ENCODE measurements at places on chromosomes 5 and 9. TPM values are rescaled to one million over a fixed set of nuclear protein-coding genes. Genes with fewer than 3 reads are reported as not detected.
A peak's percentile ranks its signal among the peaks of the same experiment; 100 is the strongest.

- DNase-seq = no peak
Observed at GRCh38 chr9:75289332-75289731, 201.0 kb downstream of the OSTF1 start.

DNA sequence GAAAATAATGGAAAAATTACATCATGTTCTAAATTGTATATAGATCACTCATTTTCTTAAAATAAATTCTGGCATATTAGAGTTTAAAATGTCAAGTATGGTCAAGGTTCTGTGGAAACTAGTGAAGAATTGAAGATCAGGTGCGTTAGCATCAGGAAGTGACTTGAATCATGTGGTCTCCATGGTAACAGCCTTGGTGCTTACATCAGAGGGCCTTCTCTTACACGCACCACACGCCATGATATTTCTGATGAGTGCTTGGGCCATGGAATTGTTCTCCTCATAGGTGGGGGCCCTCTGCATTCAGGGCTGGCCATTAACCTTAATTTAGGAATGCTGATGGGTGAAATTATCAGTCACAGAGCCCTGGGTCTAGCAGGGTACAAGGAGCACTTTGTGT, 288.1 kb upstream of the EFNA5 start:
- DNase-seq = no peak

DNA sequence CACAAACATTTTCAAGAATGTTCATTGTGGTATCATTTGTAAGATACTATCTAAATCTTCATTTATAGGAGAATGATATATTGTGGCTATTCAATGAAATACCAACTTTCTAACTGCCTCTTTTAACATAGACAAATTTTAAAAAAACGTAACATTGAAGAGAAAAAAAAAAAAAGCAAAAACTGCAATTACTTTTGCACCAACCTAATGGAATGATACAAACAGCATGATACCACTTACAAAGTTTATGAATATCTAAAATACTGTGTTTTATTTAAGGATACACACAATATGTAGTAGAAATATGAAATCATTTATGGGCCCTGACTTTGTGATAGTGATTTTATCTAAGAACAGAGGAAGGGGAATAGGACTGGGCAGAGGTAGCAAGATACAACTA, 24.1 kb downstream of the PSMD5 start:
- no peak for DNase-seq

GRCh38 chr9:110258690-110259091, 2.4 kb upstream of the TXN start:
- no peak for DNase-seq

DNA sequence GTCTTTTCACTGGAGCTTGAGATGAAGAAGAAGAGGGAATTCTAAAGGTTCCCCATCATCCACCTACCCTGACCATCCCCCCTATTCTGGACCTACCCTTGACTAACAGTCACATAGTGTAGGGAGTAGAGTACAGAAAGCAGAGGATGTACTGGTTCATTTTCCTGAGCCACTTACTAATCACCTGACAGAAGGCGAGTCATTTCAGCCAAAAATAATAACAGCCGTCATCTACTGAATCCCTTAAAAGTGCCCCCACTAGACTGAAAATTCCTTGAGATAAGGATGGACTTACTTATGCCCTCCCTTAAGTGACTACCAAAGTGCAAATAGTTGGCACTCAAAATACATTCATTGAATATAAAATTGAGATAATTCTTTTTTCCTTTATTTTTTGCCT, 112.2 kb downstream of the FOXD1 start:
- no peak for DNase-seq

- DNase-seq = no peak
Observed at GRCh38 chr9:105233873-105234272, 10.6 kb upstream of the SLC44A1 start.

- no peak for DNase-seq
Observed at GRCh38 chr9:100413839-100414420, 13.0 kb upstream of the MSANTD3 start.

DNA sequence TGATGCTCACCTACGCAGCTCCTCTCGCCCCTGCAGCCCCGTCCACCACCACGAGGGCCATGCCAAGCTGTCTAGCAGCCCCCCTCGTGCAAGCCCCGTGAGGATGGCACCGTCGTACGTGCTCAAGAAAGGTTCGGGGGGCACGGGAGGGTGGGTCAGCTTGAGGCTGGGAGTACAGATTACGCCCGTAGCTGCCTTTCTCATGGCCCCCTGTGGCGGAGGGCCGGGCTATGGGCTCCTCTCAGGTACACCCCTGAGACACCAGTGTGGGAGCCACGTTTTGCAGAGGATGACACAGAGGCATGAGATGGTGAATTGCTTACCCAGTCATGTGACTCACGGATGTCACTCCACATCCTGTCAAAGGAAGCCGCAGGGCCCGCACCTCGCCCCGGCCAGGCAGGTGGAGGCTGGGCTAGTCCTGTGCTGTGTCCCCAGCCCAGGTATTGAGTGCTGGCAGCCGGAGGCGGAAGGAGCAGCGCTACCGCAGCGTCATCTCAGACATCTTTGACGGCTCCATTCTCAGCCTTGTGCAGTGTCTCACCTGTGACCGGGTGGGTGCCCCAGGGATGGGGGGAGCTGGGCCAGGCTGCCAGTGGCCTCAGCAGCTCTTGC, 33.7 kb downstream of the USP20 start:
- no peak for DNase-seq

- DNase-seq = no peak
Observed at GRCh38 chr5:8908055-8908683, 637.7 kb downstream of the SEMA5A start.

DNA sequence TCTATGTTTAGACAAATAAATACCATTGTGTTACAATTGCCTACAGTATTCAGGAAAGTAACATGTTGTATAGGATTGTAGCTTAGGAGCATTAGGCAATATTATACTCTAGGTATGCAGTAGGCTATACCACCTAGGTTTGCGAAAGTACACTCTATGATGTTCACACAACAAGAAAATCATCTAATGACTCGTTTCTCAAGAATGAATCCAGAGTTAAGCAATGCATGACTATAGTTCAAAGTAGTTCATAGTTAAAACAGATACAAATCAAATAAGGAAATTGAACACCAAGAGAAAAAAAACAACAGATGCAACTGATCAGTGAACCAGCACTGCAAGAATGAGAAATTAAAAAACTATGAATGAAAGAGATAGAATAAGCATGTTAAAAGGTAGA, 27.6 kb upstream of the ABLIM3 start:
- DNase-seq = no peak

DNA sequence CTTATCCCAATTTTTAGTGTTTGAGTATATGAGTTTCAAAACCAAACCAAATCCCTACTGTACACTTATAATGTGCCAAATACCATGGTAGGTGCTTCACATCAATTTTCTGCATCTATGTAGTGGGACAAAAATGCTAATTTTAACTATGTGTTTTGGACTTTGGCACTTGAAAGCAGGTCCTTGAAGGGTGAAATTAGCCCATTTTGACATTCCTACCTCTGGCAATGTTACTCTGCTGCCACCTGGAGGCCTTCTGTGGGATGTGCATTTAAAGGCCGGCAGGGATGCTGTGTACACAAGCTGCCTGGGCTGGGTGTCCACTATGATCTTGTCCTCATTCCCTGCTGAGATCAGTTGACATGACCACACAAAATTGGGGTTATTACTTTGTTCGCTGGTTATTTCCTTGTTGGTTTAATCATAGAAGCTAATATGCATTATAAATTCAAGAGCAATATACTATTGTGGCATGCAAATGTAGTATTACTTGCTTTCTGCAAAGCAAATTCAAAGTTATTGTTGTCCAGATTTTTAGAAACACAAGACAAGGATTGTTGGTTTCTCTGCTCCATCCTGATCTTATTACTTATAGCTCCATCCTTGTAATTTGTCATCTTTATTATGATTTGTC, 166.8 kb downstream of the ARHGEF28 start:
- DNase-seq = peak; percentile 64

DNA sequence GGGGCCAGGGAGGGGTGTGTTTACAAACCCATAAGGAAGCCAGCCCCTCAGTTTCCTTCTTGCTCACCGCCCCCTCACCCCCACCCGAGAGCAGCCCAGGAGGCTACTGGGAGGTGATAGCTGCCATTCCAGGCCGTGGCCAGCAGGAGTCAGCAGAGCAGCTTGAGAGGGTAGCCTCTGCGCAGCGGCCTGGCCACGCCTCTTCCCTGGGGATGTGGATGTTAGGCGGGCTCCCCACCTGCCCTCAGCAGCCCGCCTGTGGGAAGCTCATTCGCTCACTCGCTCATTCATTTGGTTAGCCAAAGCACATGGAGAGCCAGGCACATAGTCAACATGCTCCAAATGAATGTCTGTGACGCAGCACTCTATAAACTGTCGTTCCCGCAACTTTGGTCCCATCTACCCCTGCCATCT, 6.1 kb upstream of the DPM2 start:
- peak; percentile 45 for DNase-seq

DNA sequence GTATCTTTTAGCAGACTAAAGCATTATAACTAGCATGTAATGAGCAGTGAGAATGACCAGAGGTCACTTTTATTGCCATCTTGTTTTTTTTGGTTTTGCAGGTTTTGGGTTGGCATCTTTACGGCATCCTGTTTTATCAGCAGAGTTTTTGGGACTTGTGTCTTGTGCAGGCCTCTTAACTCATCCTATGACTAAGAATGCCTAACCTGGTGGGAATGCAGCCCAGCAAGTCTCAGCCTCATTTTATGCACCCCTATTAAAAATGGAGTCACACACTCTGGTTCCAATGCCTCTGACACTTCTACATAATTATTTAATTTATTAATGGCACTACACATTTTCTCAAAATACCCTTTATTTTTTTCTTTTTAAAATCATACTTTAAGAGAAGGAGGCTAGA, 726.5 kb upstream of the RIOK2 start:
- DNase-seq = no peak

GRCh38 chr9:87714819-87715218, 11.1 kb upstream of the CTSL start:
- DNase-seq = peak; percentile 9

- no peak for DNase-seq
Observed at GRCh38 chr9:133029994-133030316, 842 bp upstream of the GTF3C5 start.

DNA sequence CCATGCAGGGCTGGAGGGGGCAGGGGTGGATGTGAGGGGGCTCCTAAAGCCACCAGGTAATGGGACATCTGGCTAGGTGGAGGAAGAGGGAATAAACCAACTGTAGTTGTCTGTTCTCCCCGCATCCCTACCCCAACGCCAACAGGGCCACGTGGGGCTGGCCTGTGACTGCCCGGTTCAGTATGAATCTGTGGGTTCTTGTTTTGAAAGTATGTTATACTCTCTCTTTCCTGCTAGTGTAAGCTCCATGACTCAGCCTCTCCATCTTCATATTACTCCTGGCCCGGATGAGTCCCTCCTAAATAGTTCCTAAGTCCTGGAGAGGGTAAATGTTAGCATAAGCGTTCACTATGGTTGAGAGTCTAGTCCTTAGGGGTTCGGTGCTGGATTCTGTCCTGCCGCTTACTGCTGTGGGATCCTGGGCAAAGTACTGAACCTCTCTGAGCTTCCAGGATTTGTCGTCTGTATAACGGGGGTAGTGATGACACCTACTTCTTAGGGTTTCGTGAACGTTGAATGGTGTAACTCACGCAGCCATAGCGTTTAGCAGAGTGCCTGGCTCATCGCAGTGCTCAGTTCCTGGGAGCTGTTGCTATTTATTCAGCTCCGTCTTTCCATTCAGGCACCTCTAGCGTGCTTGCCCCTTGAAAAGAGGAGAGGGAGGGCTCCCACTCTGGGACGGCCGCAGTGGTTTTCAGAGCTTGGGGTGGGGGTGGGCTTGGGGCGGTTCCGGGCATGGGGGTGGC, 28.8 kb downstream of the LHX2 start:
- DNase-seq = no peak

DNA sequence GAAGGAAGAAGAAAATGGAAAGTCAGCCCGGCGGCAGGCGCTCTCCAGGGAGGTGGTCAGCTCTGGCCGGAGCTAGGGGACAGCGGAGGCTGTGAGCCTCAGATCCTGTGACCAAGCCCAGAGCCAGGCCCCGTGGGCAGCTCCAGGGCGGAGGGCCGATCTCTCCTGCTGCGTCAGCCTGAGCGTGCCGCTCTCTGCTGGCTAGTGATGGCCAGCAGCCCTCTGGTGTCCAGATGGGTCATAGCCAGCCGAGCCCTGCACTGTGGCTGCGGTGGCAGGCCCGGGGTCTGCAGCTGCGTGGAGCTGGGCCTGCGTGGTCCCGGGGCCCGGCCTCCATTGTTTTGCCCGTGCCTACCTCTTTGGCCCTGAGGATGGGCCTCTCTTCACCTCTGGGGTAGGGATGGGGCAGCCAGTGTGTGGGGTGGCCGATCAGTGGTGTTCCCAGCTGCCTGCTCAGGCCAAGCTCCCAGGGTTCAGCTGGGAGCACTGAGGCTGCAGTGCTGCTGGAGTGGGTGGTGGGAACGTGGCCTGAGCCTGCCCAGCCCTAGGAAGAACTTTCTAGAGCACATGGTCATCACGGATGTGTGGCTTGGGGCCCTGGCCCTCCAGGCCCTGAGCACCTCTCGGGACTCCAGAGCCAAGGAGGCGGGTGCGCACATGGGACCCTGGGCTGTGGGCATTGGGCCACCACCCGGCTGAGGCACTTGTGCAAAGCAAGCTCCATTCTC, 17.1 kb upstream of the NRARP start:
- DNase-seq = no peak

GRCh38 chr5:138699482-138699881, 53.7 kb upstream of the CTNNA1 start:
- no peak for DNase-seq

DNA sequence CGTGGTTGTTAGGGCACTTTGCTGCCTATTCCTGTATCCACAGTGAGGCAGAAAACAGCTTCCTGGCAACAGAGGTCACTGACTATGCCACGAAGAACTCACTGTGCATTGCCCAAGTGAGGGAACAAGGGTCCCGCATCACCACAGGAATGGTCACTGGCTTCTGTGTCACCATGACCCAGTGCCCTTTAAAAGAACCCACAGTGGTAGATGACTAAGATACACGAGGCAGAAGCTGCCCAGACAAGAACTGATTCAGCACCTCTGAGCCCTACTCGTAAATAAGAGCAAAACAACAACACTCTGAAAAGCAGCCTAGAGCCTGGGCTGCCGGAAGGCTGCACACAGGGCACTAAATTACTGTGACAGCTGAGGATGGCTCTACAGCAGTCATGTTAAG, 236.6 kb upstream of the RASEF start:
- DNase-seq = no peak

The RNF180 gene
- 4.6 TPM for total RNA-seq

The PCDHB9 gene
- 0.89 TPM for total RNA-seq

The HTR1A gene
- not detected for total RNA-seq

The JAKMIP2 gene
- 0.49 TPM for total RNA-seq

The GLIPR2 gene
- total RNA-seq = 28.6 TPM

The SLC45A2 gene
- 0.39 TPM for total RNA-seq

The ERAP2 gene
- 2.2 TPM for total RNA-seq

The PPP2R2B gene
- total RNA-seq = 2.2 TPM

The DMRT3 gene
- total RNA-seq = not detected

The FAM169A gene
- total RNA-seq = 4.6 TPM

The GFPT2 gene
- total RNA-seq = 7.5 TPM

The FBP2 gene
- 5.5 TPM for total RNA-seq

The NUDT2 gene
- total RNA-seq = 17.3 TPM

The PCDHGA11 gene
- total RNA-seq = 6.1 TPM

The LRRC70 gene
- 8.5 TPM for total RNA-seq
